ENCODE measurements at places on chromosomes 1 and 21. TPM values are rescaled to one million over a fixed set of nuclear protein-coding genes. Genes with fewer than 3 reads are reported as not detected.

Gene FASLG
- total RNA-seq, result not detected

GRCh38 chr1:241611063-241611462, 29.1 kb downstream of the CHML start:
- DNase-seq, result no peak

DNA sequence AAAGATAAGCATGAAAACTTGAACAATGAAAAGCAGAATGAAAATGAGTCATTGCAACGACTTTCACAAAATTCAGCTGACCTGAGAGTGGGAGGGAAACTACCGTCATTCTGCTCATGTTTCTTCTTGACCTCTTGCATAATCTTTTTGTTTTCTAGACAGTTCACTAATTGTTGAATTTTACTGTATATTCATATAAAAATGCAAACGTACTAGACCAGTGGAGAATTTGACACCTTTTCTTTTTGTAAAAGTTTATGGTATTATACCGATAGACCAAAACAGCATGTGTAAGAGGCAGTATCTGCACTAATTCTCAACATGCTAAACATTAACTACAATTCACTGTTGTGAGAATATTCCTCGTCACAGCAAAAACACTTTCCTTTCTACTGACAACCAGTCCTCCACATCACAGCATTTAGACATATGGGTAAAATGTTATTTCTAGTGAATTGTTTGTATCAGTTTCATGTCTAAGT, 137.8 kb downstream of the GREM2 start:
- no peak for DNase-seq

Gene PCAT6
- 1.7 TPM for total RNA-seq

Gene SLX9
- total RNA-seq, result 21.5 TPM

Gene PLCH2
- total RNA-seq, result 1.6 TPM

DNA sequence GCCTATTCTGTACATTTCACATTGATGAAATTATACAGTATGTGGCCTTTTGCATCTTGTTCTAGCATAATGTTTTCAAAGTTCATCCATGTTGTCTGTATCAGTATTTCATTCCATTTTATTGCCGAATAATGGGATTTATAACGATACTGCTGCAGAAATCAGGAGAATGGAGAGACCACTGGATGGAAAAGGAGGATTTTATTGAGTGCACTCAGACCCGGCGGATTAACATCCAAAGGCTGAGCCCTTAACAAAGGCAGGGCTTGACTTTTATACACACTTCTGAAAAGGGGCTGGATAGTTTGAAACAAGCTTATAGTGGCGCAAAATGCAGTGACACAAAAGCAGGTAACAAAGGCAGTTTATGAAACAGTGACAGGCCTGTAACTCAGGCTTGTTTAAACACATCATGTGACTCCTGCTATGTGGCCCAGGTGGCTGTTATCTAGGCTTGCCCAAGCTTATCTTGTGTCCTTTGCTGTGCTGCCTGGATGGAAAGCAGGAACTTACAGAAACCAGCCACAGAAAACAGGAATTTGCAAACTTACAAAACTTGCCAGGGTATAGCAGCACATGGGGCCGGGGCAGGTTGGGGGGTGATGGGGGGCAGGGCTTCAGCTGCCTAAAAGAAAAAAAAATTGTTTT, 32.8 kb upstream of the KCNJ15 start:
- DNase-seq, result no peak

Data from aorta (tissue), 5 donors.